ENCODE measurements at places on chromosomes 3 and 15.

DNA sequence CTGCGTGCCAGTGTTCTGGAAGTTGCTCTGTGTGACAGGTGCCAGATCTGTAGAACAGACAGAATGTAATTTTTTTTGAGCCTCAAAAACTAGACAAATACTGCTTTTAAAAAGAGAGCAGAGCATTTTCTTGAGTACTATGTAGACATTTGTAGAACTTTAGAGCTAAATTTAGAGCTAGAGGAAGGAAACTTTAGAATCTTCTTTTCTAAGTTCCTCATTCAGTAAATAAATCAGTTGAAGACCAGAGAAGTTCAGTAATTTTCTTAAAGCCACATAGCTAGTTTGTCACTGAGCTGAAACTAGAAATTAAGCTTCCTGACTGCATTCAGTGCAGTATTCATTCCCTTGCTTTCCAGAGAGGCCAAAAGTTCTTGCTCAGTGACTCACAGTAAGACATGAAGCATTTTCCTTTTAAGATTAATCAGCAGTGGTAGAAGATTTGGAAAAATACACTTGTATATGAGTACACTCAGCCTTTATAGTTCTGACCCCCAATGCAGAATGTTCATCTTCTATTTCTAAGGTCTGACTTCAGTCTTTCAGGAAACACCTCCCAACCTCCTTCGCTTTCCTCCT, 83.6 kb upstream of the TSEN2 start:
- DNase-seq: no peak

DNA sequence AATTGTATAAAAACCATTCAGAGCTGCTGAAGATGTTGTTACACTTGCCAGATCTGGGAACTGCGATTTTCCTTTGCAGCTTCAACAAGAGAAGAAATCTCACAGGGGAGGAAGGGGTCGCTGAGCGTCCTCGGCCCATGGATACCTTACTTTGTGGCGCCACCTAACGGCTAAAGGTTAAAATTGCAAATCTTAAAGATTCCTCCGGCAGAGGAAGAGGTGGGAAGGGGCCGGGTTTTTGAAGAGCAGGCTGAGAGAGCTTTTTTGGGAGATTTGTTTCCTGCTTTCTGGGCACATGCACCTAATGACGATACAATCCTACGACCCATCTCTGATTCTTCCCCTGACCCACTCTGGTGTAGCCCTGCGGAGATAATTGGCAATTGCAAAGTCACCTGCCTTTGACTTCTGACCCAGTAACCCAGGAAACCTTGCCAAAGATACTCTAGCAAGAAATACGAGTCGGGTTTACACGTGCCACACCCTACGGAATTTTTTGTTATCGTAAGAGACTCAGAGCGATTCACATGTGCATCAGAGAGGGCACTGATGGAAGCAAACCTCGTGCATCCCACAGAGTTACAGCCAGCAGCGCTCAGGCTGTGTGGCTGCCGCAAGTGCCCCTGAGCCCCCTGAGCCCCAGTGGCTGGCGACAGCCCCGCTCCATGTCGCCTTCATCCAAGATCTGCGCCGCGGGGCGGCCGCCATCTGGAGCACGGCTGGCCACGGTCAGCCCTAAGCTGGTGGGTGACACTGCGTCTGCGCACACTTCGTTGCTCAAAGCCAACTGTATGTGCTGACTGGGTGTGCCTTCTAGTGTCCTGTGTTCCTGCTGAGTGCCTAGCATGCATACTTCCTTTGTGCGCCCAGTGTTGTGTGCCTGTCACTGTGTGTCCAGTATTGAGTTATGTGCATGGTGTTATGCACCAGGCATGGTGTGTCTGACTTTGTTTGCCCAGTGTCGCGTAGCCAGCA, 55.2 kb upstream of the CHRNA7 start:
- DNase-seq: no peak

DNA sequence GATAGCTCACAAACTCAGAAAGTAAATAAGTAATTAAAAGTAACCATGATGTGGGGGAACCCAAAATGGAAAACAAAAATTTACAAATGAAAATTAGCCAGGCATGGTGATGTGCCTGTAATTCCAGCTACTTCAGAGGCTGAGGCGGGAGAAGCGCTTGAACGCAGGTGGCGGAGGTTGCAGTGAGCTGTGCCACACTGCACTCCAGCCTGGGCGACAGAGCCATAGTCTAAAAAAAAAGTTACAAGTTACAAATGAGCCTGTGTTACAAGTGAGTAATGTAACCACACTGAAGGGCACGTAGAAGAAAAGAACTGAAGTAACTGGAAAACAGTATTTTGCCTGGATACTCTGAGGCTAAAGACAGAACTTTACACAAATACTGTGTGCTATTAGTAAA, 11.3 kb downstream of the EXOSC7 start:
- no peak for DNase-seq

DNA sequence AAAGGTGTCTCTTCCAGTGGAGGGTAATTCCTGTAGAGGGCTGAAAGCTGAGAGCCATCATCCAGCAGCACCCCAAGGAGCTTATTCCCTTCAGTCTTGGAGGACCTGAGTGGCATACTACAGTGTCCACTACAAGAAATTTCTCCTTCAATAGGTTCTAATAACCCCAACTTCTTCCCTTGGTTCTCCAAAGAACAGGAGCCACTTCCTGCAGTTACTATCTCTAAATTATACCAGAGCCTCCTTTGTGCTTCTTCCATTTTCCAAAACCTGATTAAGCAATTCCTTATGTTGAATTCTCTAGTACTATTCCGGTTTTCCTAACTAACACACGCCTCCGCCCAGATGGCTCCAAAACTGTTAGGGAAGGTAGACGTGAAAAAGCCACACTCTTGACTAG, 50.4 kb downstream of the DCLK3 start:
- DNase-seq: no peak

Measured in stimulated activated CD4-positive, alpha-beta T cell treated with anti-CD3 and anti-CD28 coated beads, Interleukin-1b, Interleukin-23, amount 100 ng/mL, for 1 hour (primary cell).